Cerebellar nuclear complex (tissue), 1 donor: ENCODE measurements at places on chromosomes 12 and 14.

- DNase-seq = no peak
Measured at GRCh38 chr12:111428081-111428727, 22.5 kb downstream of the SH2B3 start.

GRCh38 chr12:115313929-115314328, 630.0 kb upstream of the TBX3 start:
- DNase-seq = no peak

DNA sequence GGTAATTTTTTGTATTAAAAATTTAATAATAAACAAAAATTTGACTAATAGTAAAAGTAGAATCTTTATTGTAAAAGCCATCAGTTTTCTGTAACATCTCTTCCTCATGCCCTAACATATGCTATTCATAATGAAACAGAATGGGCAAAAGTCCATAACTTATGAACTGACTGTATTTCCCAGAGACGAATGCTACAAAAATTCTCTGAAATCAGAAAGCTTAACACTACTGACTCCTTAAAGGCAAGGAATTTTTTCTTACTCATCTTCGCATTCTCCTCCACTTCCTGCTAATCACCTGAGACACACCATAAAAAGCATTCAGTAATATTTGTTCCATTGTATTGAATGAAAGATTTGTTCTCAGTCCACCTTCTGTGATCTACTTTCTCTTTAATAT, 17.6 kb downstream of the MON2 start:
- no peak for DNase-seq

DNA sequence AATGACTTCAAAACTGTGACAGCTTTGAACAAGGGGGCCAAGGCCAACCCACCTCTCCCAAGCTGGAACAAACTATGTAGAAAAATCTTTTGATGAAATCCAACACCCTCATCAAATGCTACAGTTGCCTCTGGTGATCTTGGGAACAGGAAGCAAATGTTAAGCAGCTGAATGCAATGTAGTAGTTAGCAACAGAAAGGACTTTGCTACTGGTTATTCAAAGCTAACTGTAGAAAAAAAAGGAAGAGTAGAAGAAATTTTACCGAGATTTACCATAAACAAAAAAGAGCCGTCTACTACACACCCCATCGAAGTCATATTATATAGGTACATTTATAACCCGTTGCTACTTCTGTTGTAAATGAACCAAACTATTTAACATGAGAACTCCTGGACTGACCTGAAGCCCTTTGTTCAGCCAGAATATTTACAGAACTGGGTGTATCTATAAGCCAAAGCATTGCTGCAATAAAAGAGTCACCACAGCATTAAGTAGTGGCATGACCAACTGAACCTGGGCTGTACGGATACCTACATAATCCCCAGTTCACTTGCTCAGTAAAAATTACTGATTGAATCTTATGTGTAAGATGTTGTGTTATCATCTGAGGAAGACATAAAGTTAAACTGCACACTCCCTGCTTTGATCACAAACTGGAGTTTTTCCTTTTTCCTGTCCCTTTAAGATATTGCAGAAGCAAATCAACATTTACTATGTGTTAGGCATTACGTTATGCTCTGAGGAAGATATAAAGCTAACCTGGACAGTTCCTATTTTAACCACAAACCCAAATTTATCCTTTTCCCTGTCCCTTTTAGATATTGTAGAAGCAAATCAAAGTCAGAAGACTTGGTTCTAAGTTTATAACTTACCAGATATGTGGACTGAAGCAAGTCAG, 25.1 kb downstream of the SYNJ2BP start:
- DNase-seq = no peak

DNA sequence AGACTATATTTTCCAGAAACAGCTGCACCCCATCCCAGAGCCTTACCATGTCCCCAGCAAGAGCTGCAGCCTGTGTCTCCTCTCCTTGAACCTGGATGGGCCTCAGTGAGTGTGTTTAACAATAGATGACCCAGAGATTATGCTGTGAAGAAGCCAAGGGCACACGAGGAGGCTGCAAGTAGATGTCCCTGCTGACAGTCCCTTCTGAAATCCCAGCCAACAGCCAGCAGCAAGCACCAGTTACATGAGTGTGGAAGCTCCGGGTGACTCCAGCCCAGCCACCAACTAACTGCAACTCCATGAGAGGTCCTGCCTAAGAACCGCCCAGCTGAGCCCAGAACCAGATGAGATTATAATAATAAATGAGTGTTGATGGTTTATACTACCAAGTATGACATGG, 191.7 kb downstream of the BCL11B start:
- no peak for DNase-seq

DNA sequence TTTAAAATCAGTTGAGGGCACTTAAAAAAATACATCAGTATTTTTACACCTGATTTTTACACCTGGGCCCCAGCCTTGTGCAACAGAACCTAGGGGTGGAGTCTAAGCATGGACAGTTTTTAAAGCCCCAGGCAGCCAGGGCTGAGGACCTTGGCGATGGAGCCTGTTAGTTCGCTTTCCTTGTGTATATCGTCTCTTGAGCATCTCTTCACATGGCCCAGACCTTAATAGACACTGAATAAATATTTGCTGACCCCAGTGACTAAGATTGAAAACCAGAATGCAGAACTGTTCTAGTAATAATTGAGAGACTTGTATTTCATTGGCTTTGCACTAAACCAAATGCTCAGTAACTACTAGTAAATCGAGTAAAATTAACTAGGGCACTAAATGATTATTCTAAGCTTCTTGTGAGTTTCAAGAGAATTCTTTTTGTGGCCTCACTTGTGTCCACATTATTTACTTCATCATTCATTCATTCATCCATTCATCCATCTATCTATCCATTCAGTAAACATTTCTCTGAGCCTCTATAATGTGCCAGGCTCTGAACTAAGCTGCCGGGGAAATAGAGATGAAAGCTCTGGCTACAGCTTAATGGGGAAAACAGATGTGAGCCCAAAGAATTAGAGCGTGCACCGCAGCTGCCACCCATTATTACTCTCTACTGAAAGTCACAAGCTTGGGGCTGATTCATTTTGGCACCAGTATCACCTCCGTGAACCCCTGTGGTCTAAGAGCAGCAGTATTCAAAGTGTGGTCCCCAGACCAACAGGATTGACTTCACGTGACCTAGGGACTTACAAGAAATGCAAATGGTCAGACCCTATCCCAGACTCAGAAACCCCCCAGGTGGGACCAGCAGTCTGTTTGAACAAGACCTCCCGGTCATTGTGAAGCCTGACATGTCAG, 30.7 kb upstream of the BCL7A start:
- no peak for DNase-seq

- no peak for DNase-seq
Measured at GRCh38 chr12:52614381-52615207, 3.8 kb downstream of the KRT73 start.

DNA sequence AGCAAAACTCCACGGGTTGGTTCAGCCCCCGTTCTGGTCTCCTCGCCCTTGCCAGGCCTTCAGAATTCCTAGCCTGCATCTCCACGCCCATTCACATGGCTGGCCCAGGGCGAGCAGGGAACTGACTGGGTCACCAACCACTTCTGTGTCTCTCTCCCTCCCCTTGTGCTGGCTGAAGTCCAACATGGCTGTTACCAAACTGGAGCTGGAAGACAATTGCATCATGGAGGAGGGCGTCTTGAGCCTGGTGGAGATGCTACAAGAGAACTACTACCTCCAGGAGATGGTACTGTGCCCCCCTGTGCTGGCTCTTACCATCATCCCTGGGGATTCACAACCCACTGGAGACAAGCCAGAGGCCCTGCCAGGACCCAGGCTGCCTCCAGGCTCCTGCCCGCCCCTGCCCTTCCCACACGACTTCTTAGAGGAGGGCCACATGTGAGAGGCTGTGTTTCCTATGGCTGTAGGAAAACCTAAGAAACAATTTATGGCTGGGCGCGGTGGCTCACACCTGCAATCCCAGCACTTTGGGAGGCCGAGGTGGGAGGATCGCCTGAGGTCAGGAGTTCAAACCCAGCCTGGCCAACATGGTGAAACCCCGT, 9.9 kb downstream of the LRRC74A start:
- no peak for DNase-seq

- no peak for DNase-seq
Measured at GRCh38 chr12:77687321-77687720, 143.4 kb upstream of the NAV3 start.

GRCh38 chr12:96241846-96242256, 47.7 kb downstream of the ELK3 start:
- DNase-seq = no peak

DNA sequence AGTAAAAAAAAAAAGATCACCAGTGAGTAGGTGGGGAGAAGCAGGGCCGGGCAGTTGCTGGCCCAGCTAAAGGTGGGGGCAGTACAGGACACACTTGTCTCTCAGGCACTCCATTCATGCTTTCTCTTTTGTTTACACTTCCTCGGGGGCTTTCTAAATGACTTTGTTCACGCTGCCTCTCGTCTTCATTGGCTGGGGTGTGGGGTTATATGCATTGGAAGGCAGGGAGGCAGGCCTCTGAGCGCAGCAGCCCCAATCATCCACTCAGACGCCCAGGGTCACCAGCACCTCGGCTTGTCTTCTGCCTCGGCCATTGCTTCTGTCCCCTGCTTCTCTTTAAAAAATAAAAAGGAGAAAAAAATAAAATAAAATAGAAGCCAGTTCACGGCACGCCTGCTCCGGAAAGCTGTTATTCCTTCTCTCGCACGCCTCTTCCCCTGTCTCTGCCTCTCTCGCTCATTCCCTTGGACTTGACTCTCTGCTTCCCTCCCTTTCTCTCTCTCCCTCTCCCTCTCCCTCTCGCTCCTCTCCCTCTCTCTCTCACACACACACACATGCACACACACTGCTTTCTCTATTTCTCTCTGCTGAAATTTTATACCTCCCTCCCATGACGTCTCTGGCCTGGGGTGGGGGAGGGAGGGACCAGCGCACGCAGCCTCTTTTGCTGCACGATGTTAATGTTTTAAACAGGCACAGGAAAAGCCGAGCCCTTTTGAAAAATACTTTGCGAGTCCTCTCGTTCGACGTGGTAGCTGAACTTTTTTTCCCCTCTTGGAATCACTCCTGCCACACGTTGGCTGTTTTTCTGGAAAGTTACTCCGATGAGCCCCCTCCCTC, at the start of gene TGFB3:
TSS of gene TGFB3 (minus strand) at position 570 of the 840 bp plus-strand sequence. CDS start 1,102 bp downstream, outside the sequence.
- no peak for DNase-seq

- DNase-seq = no peak
Measured at GRCh38 chr14:26199096-26199495, 398.7 kb downstream of the NOVA1 start.

DNA sequence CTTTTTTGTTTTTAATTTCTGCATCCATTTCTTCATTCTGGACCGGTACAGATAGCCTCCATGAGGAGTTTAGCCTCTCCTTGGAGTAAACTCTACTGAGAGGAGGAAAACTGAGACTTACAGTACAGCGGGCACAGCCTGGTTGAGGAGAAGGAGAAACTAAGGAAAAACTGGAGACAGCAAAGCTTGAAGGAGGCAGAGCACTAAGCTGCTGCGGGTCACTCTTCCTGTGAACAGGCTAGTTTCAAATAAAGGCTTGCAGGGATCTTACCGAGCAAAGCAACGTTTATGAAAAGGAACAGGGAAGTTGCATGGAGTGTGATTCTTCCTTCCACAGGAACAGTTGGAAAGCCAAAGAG, 348 bp upstream of the SSTR1 start:
- no peak for DNase-seq

DNA sequence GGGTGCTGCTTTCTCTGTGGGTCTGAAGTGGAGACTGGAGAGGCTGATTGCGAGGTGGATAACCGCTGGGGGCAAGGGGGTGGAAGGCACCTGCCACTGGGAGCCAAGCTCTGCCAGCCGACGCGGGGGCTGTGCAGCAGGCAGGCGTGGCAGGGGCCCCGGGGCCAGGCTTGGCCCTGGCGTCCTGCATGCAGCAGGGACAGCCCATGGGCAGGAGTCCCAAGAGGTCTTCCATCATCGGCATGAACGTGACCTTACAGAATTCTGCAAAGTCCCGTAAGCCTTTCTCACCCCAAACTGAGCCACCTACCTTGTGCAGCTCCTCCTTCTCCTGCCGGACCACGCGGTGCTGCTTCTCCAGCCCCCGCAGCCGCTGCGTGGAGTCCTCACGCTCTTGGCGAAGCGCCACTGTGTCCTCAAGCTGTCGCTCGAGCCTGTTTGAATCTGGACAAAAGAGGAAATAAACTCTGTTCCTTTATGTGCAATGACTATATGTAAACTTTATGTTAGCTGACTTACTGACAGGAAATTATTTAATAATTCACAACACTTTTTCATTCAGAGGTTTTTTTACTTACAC, 51.3 kb downstream of the AMN start:
- no peak for DNase-seq

DNA sequence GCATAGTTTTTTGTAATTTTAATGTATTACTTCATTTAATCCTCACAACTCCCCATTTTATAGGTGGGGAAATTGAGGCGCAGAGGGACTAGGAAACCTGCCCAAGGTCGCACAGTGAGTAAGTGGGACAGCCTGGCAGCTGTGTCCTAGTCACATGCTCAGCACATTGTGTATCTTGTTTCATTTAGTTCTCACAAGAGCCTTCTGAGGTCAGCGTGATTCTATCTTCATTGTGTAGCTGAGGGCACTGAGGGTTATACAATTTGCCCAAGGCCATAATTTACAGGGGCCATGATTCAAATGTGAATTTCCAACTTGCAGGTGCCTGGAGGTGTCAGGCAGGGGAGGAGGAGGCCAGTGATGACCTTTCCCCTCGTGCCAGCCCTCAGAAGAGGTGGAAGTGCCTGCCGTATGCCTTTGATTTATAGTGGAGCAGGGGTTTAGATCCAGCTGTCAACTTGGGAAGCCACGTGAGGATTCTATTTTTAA, 30.3 kb upstream of the SMOC1 start:
- DNase-seq = no peak

- no peak for DNase-seq
Measured at GRCh38 chr14:90034156-90034555, 27.6 kb upstream of the KCNK13 start.

- no peak for DNase-seq
Measured at GRCh38 chr14:32368107-32368506, 39.0 kb downstream of the AKAP6 start.

- no peak for DNase-seq
Measured at GRCh38 chr12:19894050-19894449, 454.8 kb downstream of the AEBP2 start.

DNA sequence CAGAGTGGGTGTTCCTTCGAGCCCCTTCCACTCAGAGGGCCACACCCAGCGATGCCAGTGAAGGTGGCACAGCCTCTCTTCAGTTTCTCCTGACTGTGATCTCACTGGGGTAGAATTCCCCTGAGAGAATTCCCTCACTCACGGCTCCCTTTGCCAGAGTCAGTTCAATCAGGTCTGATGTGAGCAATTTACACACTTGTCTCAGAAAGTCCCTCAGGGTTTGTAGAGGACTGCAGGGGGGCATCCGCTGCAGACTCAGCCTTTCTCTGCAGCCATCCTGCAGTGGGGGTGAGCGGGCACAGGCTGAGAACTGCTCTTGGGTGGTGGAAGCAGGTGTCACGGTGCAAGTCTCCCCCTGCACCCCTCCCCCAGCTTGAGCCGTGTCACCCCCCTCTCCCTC, 205.4 kb upstream of the PRMT8 start:
- DNase-seq = no peak

DNA sequence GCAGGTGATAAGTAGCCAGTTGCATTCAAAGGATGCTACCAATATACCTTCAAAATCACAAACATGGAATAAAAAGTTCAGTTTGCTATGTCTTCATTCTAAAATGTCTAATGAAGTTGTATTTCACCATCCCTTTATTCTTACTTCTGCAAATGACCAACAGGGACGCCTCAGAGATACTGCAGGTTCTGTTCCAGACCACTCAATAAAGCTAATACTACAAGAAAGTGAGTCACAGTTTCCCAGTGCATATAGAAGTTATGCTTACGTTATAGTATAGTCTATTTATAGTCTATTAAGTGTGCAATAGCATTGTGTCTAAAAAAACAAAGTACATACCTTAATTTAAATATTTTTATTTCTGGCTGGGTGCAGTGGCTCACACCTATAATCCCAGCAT, 29.3 kb upstream of the EIF5 start:
- DNase-seq = no peak
